ENCODE measurements at places on chromosomes 7 and 10.

DNA sequence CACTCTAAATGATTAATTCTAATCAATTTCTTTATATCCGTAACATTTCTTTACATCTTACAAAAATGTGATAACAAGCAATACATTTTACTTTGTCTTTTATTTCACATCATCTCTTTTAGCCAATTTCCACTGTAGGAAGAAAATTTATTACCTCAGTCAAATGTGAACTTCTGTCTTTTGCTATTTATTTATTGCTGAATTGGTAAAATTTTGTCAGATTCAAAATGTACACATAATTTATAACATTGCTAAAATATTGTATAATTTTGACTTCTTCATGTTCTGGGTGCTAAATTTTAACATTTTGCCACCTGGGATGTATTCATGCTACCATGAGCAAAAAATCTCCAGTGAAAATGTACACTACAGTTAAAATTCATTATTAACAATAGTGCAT, 158.0 kb downstream of the HGF start:
- DNase-seq, result no peak

DNA sequence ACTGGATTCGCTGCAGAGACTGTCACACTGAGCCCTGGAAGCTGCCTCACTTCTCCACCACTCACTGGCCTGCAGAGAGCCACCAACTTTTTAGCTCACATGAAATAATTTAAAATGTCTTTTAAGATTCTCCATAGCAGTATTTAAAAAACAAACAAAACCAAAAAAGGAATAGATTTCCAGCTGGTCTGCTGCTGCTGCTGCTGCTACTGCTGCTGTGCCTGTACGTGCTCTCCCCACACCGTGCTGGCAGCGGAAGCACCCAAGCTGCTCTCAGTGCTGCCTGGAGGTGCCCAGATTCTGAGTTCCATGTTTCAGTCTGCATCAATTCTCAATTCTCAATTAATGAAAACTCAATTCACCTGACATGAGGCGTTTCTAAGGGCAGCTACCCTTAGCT, 146.0 kb downstream of the USP6NL start:
- no peak for DNase-seq

GRCh38 chr10:45404087-45404769, 30.2 kb downstream of the ALOX5 start:
- peak; percentile 90 for DNase-seq

DNA sequence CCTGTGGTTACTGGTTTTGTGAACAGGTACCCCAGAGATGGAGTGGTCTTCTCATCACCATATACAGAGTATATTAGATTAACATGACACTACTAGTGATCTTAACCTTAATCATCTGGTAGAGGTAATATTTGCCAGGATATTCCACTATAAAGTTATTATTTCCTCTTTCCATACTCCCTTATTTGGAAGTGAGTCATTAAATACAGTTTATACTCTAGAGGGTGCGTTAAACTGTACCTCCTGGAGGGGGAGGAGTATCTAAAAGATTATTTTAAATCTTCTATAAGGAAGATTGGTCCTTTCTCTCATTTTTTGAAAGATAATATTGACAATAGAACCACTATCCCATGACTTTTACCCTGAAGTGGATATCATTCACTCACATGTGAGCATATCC, 85.4 kb downstream of the THSD7A start:
- DNase-seq, result no peak

DNA sequence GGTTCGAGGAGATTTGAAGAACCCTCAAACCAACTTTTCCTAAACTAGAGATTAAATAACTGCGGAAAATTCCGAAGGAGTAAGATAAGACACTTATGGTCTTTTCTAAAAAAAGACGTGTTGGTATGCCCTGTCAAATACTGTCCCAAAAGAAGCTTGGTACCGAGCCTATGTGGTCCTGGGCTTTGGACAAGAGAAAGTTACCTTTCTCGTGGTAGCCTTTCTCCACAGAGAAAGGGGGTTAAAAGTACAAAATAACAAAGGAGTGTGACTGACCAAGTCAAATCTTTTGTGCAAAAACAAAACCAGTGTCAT, 56.2 kb upstream of the JCAD start:
- DNase-seq, result no peak

GRCh38 chr7:29511337-29511736, 52.3 kb upstream of the PRR15 start:
- no peak for DNase-seq

DNA sequence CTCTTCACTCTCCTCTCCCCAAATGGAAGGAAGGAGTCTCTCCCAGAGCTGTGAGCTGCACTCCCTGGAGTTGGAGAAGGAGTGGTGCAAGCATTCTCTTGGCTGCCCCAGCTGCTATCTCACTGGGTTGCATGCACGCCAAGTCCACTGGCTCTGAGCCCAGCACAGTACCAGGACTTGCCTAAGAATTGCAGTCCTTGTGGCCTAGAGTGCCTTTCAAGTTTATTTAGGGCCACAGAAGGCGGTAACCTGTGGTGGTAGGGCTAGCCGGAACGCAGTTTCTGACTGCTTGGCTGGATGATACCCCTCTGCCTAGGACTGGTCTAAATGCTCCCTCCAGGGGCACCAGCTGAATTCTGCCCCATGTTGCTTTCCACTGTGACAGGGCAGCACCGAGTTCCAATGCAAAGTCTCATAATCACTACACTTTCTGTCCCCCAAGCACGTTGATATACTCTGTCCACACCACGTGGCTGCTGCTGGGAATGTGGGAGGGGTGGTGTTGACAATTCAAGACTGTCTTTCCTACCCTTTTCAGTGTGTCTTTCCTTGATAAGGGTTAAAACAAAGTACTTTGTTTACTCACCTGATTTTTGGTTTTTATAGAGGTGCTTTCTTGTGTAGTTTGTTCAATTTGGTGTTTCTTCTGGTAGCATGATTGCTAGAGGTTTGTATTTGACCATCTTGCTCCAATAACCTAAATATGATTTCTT, 57.0 kb downstream of the PHTF2 start:
- no peak for DNase-seq

DNA sequence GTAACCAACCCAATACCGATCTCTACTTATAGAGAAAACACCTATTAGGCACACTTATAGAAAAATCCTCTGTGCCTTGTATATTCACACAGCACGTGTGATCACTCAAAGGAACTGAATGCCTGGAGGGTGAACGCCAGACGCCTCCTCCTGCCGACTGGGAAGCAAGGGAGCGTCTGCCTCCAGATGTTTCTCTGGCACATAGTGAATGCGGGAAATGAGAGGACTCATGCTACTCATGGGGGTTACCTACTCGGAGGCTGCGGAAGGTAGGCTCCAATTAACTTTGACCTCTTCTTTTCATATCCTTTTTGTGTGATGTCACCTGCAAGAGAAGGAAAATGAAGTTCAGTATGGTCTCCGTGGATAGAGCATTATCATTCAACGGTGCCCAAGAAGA, 203.3 kb downstream of the DIP2C start:
- no peak for DNase-seq

GRCh38 chr10:6176691-6177231, 26.0 kb upstream of the PFKFB3 start:
- DNase-seq, result no peak

- no peak for DNase-seq
These were observed 86.6 kb upstream of the AGBL3 start for GRCh38 chr7:134899729-134900128.

DNA sequence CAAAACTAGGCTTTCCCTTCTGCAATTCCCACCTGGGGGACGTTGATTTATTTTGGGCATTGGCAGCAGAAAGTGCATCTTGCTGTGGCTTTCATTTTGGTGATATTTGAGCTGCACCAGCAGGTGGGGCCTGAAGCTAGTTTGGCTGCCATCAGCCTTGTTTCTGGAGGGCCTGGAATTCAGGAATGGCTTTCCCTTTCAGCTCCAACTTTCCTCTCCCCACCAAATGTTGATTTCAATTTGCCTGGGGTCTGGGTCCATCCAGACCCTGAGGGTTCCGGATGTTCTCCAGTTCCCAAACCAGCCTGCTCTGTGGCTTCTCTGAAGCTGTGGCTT, 640.4 kb downstream of the TYW1 start:
- no peak for DNase-seq

GRCh38 chr7:130383187-130383980, 3.1 kb downstream of the CPA1 start:
- no peak for DNase-seq

- no peak for DNase-seq
These were observed 8.4 kb upstream of the IFIT1B start for GRCh38 chr10:89369156-89370105.

DNA sequence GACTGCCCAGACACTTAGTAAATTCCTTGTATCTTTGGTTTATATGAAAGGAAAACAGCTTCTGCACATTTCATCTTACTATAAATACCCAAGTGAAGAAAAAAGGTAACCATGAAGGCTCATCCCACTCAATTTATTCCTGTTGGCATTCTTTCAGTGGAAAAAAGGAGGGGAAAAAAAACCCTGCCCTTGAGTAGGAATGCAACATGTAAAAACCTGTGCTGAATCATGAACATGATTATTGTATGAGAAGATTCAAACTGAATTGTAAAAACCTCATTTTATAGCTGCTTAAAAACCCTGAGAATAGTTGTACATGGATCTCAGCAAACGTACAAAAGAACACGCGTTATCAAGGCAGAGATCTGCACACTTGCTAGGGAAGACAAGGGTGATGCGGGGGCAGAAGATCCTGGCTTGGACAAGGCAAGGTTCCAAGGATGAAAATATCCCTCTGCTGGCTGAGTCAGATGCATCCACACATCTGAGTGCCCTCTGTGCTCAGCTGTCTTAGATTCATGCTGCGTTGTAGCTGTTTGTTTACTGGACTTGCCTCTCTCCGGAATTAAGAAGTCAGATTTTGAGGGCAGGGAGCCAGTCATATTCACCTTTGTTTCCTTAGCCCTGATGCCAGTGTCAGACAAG, 658.2 kb downstream of the PARD3 start:
- DNase-seq, result no peak

DNA sequence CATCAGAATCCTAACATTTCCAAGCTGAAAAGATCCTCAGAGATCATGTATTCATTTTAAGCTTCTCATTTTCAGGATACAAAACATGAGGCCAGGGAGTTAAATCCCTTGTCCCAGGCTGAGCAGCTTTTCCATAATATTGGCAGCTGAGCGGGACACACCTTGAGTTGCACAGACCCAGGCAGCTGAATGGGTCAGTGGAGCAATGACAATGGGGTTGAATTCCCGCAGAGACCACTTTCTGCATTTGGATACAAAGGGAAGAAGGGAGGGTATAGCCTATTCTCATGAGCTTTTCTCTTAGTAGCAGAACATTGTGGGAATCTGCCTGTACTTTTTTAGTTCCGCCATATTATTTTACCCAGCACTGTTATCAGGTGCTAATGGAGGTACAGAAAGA, 49.5 kb downstream of the PRR15 start:
- DNase-seq, result no peak

GRCh38 chr7:27188386-27189294, 3.6 kb upstream of the HOXA11 start:
- peak; percentile 42 for DNase-seq

GRCh38 chr7:44645696-44646095, 39.3 kb downstream of the OGDH start:
- no peak for DNase-seq

- DNase-seq, result no peak
These were observed 516.5 kb upstream of the ANKRD30A start for GRCh38 chr10:36608866-36609265.

DNA sequence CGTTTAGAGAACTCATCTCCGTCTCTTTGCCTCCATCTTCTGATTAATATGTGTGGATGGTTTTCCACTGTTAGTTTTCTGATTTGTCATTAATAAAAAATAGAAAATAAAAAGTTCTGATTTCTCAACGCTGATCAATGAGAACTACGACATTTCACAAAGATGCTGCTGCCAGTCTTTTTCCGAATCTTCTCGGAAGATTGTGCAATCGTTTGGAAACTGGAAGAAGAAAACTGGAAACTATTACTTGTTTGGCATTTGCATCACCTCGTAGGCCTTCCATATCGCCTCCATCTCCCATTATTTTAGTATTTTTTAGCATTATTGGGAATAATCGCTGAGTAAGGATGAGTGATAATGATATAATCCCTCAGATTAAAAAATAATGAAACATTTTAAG, 123.2 kb upstream of the KLF6 start:
- no peak for DNase-seq

GRCh38 chr10:69684020-69684980, 54.3 kb downstream of the FAM241B start:
- DNase-seq, result no peak

DNA sequence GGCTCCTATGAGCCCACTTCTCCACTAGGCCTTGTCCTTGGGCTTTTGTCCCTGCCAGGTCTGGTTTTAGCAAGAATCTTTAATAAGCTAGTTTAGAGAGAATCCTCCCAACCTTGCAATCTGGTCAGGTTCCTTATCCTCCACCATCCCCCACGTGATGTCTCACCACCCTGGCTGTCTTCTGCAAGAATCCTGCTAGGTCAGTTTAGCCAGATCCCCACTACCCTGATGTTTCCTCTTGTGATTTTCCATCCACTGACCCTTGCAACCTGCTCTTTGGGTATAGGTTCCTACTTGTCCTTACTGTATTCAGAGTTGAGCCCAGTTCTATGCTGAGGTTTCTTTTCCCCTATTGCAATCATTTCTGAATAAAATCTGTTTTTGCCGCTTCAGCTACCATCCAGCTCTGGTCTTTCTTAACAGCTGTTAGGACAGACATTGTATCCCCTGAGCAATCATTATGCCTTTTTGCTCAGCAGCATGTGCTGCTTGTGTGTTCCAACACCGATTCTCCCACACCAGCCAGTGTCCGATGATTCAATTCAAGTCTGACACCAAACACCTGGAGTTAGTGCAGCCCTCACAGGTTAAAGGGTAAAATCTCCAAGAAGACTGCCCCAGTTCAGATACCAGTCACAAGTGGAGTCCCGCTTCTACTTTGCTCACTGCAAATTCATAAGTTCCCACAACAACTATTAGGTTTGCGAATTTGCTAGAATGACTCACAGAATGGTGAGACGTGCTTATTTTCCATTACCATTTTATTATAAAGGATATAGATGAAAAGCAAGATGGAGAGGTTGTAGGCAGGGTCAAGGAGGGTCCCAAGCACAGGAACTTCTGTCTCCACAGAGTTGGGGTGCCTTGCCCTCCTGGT, 62.2 kb upstream of the ADCY1 start:
- DNase-seq, result no peak

DNA sequence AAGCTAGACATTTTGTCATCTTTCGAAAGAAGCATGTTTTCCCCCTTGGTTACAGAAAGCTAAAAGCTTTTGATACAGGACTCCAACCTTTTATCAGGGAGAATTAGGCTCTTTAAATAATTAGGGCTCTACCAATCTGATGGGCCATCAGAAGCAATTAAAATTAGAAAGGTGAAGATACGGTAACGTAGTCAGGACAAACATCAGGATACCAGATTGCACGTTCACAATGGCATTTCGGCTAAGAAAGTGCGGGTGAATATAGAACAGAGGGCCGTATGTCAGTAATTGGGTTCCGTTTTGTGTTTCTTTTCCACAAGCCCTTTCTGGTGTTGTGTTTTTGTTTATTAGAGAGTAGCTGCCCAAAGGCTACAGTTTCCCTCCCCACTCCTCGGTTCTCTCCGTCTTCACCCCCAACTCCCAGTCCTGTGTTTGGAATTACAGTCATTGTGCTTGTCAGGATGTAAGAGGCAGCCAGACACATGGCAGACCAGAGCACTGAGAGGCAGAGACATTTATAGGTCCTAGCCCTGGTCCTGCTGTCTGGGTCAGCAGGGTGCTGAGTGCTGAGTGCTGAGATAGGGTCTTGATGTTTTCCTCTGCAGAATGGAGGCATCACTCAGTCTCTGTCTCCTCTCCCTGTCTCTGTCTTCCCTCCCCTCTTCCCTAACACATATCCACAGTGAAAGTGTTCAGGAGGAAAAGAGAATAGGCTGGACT, 5.5 kb downstream of the PFKP start:
- no peak for DNase-seq

All from CD14-positive monocyte (primary cell).